ENCODE measurements at places on chromosomes 3 and 15.

DNA sequence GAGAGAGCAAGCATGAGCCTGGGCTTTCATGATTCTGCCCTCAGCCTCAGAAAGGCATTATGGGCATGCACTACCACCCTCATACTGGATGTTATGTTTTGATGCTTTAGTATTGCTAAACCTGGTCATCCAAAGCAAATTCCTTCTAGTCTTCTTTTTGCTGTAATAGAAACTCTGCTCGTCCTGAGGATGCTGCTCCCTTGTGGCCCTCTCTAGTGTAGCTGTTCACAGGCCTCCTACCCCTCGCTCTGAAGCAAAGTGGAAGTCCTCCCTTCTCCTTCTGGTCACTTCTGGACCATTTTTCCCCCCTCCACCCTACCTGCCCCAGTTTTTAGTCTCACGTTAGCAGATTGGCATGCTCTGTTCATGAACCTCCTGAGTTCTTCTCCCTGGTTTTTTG is 22.9 kb upstream of the CCNL1 start:
- no peak for DNase-seq

GRCh38 chr3:197912741-197913476 is 37.1 kb upstream of the RPL35A start:
- no peak for DNase-seq

GRCh38 chr3:128420720-128421438 is 45.8 kb downstream of the DNAJB8 start:
- no peak for DNase-seq

- DNase-seq = no peak
These were observed 23.2 kb downstream of the ATXN7 start for GRCh38 chr3:63886858-63887257.

DNA sequence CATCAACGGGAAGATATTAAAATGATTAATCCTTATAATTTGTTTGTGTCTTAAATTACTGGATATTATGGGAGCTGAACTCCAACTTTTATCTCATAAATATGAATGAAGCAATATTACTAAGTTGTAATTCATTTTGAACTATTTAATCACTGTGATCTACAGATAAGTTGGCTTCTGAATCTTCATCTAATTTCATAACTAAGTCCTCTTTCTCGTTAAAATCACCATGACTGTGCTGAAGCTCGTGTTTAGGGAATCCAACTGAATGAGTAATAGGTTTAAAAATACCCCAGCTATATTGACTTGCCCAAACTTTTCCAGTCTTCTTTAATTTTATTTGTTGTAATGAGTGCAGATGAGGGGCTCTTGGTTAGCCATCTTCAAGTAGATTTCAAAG is 14.1 kb downstream of the MDFIC2 start:
- DNase-seq = no peak

- no peak for DNase-seq
These were observed 443 bp upstream of the NR2F2 start for GRCh38 chr15:96330064-96330449.

- peak; percentile 32 for DNase-seq
These were observed 928.8 kb upstream of the ALCAM start for GRCh38 chr3:104437891-104438290.

DNA sequence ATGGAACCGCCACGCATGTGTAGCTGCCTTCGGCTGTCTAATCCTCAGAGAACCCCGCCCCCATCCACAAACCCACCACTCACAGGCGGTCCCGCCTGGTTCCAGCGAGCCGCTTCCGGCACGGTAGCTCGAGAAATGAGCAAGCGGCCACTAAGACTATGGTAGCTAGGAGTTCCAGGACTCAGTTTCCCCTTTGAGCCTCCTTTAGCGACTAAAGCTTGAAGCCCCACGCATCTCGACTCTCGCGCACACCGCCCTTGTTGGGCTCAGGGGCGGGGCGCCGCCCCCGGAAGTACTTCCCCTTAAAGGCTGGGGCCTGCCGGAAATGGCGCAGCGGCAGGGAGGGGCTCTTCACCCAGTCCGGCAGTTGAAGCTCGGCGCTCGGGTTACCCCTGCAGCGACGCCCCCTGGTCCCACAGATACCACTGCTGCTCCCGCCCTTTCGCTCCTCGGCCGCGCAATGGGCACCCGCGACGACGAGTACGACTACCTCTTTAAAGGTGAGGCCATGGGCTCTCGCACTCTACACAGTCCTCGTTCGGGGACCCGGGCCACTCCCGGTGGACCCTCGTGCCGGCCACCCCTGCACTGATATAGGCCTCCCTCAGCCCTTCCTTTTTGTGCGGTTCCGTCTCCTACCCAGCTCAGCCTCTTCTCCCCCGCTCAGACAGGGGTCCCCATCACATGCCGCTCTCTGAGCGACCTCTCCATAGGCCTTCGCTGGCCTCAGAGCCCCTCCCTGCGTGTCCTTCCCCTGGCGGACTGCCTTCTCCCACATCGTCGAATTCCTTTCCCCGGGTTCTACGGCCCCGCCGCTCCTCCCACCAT is at the start of gene RAB11A:
RAB11A (plus strand) TSS at position 366 of the 828 bp plus-strand sequence; CDS start at position 461, 95 bp downstream.
- peak; percentile 90 for DNase-seq

- no peak for DNase-seq
These were observed at the start of gene RFC4 for GRCh38 chr3:186806089-186807055. Gene RFC4, minus strand, starts transcription at chr3:186806482. Its CDS starts 1,769 bp downstream, at chr3:186804713.

Data from GM04504 (cell line).